ENCODE measurements at places on chromosomes 16 and 17.
A peak's percentile ranks its signal among the peaks of the same experiment; 100 is the strongest.

- no peak for DNase-seq
Observed at GRCh38 chr17:42596386-42596785, 12.8 kb downstream of the RETREG3 start.

GRCh38 chr17:58120195-58120822 is 27.9 kb upstream of the OR4D1 start:
- DNase-seq, result no peak

- no peak for DNase-seq
Observed at GRCh38 chr16:23195366-23195978, 12.9 kb downstream of the SCNN1G start.

DNA sequence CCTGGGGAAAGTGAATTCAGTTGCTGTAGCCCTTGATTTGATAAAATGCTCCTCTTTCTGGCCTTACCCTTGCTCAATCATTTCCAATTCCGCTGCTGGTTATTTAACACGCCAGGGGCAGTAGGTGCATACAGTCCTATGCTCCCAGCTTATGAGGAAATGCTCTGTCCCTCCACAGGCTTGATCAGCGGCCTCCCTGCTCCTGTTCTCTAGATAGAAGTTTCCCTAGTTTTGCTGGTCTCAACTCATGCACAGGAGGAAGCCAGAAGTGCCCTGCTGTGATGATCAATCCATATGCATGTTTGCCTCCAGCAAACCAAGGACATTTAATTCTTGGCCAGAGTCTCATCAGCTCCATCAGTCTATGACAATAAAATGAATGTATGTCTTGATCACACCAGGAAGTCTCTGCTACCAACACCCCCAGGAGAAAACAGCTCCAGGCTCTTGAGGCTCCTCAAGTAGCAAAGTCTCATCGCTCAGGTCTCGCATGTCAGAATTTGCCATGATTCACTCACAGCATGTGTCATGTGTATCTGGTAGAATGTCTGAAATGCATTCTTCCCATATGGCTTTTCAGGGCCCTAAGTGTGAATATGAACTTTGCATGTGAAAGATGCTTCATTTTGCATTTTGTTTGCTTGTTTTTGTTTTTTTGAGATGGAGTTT is 208.9 kb downstream of the CDH13 start:
- DNase-seq, result no peak

- no peak for DNase-seq
Observed at GRCh38 chr17:14582996-14583395, 282.1 kb downstream of the HS3ST3B1 start.

GRCh38 chr17:11935734-11936406 is 61.4 kb downstream of the ZNF18 start:
- peak; percentile 71 for DNase-seq

- peak; percentile 41 for DNase-seq
Observed at GRCh38 chr17:28547096-28547622, 5.3 kb downstream of the UNC119 start.

DNA sequence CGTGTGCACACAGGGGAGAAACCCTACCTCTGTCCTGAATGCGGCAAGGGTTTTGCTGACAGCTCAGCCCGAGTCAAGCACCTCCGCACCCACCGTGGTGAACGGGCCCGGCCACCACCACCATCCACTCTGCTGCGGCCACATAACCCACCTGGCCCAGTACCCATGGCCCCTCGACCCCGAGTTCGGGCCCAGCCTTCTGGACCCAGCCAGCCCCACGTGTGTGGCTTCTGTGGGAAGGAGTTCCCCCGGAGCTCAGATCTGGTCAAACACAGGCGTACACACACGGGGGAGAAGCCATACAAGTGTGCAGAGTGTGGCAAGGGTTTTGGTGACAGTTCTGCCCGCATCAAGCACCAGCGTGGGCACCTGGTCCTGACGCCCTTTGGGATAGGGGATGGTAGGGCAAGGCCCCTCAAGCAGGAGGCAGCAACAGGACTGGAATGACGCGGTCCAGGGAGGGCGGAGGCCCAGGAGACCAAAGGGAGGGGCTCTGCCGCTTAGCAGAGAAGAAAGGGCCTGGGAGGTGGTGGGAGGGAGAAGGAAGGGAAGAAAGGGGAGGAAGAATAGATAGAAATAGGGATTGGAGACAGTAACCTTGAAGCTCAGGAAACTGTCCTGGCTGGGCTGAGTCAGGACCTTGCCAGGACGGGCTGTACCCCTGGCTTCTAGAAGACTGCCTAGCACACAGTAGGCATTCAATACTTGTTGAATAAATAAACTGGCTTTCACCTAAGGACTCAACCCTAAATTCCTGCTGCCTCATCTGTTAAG is 3.6 kb downstream of the ZNF48 start:
- DNase-seq, result no peak

GRCh38 chr17:30821871-30822723 is 2.4 kb downstream of the CRLF3 start:
- no peak for DNase-seq

DNA sequence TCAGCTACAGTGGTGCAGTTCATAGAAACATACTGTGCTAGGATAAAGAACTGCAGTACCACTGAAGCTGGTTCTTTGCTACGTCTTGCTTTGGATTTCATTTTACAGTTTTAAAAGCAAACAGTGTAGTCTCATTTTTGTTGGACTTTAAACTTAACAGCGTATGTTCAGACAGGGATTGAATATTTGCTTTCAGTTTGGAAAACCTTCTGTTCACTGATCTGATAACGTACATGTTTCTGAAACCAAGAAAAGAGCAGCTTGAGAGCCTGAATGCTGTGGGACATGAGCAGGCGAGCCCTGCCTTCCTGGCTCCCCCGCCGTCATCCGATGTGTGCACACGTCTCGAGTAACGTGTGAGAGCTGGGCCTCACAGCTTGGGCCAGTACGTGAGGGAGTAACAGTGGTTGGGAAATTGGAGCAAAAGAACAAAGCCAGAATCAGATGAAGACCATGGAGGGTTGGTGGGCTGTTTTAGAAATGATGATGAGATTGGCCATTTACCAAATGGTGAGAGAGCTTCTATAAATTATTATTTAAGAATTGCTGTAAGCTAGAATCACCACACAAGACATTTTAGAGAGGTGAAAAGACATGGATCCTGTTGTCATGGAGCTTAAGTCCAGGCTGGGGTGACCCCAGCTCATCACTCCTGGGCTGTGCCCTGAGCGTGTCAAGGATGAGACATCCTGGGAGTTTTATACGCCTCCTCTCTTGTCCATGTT is 20.8 kb upstream of the CLEC18C start:
- peak; percentile 36 for DNase-seq

DNA sequence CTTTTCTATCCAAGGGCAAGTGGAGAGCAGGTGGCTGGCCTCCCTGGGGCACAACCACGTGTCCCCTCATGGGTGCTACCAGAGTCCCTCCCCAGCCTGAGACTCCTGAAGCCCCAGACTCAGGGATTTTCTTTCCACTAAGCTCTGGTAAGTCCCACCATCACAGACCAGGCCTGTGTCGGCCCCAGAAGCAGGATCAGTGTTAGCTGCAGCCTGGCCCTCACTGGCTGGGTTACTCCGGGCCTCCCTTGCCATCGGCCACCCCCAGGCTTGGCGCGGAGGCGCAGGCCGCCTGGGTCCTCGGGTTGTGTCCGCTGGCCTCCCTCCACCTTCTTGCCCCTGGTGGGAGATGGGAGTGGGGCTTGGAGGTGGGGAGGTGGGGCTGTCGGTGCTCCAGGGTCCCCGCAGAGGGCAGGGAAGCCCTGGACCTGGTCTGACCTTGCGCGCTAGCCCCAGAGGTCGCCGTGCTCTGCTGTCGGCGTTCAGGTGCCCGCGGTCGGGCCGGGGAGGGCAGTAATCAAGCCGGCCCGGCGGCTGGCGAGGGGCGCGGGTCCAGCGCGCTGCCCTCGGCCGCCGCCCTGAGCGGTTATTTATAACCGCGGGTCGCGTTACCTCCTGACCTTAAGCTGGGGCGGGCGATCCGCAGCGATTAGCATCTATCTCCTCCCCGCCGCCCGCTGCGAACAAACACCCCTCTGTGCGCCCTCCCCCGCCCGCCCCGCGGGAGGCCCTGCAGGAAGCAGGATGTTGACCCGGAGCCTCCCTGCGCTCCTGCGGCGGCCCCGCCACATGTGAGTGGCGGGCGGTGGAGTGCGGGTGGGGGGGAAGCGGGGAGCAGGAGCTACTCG is 78.1 kb upstream of the TOB1 start:
- peak; percentile 92 for DNase-seq

- no peak for DNase-seq
Observed at GRCh38 chr17:82902972-82903874, 63.4 kb upstream of the ZNF750 start.

GRCh38 chr17:35879773-35880654 is at the start of gene CCL5:
CCL5 (minus strand) TSS chr17:35880360.
- no peak for DNase-seq

DNA sequence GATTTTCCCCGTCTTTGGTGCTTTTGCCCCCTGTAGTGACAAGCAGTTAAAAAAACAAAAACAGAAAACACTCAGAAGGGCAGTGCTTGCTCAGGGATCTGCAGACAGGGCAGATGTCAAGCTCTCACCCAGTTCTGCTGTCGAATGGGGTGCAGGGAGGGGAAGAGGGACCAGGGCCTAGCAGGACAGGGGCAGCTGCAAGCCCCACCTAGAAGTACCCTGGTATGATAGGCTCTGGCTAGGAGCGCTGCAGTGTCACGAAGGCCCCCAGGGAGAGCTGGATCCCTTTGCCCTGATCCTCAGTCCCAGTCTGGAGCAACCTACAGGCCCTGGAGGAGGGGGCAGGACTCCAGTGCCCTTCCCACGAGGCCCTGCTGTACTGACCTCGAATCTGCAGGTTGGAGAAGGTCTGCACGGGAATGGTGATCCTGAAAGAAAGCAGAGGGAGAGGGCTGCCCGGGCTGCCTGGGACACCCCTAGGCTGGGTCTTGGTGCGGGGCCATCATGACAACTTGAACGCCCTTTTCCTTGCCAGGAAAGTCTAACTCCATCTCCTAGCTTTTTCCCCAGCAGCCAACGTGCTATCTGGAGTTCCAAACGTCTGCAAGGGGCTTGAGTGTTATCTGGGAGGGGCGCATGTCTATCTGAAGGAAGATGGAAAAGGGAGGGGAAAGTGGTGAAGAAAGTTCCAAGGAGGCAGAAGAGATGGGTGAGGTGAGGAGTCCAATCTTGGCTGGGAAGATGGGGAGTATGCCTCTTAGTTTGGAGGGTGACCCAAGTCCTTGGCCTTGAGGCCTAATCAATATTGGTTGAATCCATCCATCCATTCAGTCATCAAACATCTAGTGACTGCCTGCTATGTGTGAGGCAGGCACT is 4.8 kb downstream of the GFAP start:
- no peak for DNase-seq

GRCh38 chr17:56581635-56582627 is 11.6 kb upstream of the NOG start:
- DNase-seq, result no peak

GRCh38 chr16:57807252-57807967 is 5.1 kb upstream of the KIFC3 start:
- no peak for DNase-seq

GRCh38 chr16:67286441-67287235 is 7.3 kb downstream of the PLEKHG4 start:
- DNase-seq, result no peak

GRCh38 chr17:73359987-73360410 is 48.2 kb upstream of the CDC42EP4 start:
- DNase-seq, result no peak

DNA sequence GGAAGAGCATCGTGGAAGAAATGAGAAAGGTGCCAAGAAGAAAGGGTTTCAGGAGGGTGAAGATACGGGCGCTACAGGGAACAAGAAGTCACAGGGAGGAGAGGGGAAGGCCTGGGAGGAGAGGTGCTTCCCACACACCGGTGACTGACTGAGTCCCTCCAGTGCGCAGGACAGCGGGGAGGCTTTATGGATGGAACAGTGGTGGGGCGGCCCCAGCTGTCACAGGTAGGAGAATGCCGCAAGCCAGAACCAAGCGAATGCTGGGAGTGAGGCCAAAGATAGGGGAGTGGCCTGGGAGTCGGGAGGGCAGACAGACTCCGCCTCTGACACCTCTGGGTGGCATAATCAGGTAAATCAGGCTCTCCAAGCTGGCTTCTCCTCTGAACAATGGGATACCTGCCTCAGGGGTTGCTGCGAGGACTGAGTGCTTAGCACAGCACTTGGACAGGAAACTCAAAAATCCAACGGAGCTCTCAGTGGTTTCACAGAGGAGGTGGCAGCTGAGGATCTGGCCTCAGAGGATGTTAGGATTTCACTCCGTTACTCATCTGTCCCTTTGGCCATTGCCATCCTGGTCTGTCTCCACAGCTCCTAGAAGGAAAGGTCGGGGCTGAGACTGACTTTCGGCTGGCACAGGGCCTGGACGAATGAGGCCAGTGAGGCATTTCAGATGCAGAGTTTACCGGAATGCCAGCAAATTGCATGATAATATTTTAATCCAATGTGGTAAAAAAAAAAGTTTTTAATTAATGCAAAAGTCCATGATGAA is 717 bp upstream of the CNP start:
- DNase-seq, result no peak

GRCh38 chr16:30724641-30725417 is 23.4 kb upstream of the PHKG2 start:
- DNase-seq, result no peak

DNA sequence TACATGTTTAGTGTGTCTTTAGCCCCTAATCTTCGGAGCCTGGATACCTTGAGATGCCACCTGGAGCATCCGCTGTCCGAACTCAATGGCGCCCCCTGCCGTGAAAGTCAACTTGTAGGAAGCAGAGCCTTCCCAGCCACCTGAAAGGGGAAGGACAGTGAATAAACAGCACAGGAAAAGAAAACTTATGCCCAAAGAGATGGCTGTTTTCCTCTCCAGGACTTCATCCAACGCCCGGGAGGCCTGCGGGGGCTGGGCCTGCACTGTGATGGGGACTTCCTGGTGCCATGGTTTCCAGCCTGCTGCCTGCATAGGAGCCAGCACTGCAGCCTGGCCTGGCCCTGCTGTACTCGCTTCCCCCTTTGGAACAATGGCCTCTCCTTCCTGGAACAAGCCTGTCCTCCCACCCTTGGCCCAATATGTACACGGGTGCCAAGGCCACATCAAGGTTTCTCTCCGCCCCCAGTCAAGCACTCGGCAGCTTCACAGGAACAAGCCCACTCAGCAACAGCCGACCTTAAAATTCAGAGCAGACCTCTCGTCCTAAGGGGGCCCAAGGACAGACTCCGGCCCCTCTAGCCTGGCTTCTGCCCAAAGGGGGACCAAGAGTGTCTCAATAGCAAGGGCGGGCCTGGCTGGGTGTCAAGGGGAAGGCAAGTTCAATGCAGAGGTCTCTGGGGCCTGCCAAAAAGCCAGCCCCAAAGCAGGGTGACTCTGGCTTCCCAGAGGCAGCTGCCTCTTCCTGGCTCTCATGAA is 4.5 kb upstream of the UNC13D start:
- peak; percentile 89 for DNase-seq

GRCh38 chr17:82935966-82936767 is 96.3 kb upstream of the ZNF750 start:
- peak; percentile 50 for DNase-seq

- DNase-seq, result no peak
Observed at GRCh38 chr17:48748718-48749566, 20.4 kb upstream of the HOXB13 start.

GRCh38 chr16:50067290-50067853 is 1.6 kb downstream of the HEATR3 start:
- no peak for DNase-seq

- no peak for DNase-seq
Observed at GRCh38 chr17:57984261-57984890, 3.7 kb downstream of the VEZF1 start.

Data from sciatic nerve (tissue), 2 donors.